ENCODE measurements at places on chromosomes 3 and 15.

DNA sequence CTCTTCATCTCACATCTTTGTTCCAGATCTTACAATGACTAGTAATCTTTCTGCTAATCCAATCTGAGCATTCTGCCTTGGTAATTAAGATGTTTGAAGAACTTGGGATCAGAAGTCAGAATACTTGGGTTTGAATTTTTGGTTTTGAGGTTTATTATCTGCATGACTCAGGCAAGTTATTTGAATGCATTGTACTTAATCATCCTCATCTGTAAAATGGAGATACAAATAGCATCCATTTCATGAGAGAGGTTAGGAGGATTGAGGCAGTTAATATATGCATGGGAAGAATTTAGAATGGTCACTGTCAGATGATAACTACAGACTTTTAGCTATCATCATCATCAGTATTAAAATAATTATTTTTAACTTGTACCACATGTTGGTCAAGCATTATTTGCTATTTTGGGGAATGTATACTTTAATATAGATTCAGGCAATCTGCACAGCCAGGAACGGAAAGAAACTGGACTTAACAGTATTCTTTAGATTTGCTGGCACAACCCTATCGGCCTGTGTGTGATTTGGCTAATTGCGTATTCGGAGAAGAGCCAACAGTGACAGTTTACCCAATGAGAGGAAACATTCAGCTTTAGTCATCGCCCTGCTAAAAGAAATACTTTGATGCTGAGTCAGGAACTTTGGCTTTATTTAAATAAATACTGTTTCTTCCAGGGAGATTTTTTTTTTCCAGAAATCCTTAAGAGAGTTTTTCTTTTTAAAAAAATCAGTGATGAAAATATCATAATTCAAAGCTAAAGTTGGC lies 600.0 kb downstream of the ROBO1 start:
- no peak for DNase-seq

DNA sequence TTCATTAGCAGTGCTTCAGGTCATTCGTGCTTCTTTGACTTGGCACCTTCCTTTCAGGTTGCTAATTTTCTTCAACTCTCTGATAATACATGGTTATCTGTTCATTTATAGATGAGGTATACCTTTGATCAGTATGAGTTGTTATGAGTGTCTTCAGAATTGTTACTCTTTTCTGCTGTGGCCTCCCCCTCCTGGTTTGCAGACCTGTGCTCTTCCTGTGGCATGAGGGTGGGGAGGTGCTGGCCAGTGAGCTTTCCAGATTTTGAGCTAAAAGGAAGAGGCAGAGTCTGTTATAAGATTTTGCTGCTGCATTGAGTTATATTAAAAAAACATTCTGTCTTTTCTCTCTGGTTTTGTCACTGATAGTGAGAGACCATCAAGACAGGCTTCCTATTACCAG lies 30.8 kb upstream of the GOLGA6L9 start:
- no peak for DNase-seq

GRCh38 chr3:160885791-160886286 lies 129.8 kb downstream of the PPM1L start:
- no peak for DNase-seq

DNA sequence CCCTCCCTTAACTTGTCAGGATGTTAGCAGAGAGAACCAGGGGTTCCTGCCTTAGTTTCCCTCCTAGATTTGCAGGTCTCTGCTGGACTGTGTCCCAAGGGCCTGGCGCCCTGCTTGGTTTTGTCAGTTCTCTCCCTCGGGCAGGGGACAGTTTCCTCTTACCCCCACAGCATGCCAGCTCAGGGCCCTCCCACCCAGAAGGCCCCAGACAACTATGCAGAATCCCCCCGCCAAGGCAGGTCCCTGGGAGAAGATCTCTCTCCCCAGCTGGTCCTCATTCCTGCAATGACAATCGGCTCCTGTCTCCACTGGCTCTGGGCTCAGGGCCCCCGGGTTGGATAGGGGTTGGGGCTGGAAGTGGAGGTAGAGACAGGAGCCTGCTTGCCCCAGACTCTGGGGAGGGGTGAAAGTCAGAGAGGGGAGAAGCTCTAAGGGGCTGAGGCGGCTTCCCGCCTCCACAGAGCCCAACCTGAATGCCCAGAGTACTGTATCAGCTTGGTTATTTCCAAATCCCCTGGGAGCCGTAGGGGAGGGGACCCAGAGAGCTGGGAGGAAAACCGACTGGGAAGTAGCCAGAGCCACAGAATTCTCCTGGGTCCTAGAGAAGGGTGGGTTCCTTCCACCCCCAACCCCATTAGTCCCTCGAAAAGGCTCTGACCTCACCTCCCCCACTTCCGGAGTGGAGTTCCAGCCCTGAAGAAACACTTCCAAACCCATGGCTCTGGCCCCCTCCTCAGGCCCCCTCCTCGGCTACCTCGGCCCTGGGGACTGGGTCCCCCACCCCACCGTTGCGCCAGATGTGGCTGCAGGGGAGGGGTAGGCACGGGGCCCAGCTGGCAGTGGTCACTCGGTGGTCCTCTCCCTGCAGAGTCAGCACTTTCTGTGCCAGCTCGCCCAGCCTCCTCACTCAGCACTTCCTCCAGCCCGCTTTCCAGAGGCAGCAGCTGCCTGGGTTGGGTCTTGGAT lies 3.8 kb upstream of the LOXL1 start:
- DNase-seq: no peak

GRCh38 chr15:65923264-65923663 lies 54.0 kb downstream of the RAB11A start:
- DNase-seq: no peak

DNA sequence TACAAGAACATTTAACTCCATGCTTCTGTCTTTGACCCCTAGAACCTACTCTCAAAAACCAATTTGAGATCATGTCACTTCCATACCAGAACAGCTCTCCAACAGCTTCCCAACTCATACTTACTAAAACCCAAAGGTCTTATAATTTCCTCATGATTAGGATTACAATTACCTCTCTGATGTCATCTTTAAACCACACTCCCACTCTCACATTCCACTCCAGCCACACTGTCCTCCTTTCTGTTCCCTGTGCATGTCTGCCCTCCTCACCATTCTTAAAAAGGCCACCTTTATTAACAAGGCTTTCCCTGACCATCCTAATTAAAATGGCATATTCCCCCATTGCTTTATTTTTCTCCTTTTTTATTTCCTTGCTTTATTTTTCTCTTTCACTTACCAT lies 18.9 kb downstream of the PHC3 start:
- DNase-seq: no peak

DNA sequence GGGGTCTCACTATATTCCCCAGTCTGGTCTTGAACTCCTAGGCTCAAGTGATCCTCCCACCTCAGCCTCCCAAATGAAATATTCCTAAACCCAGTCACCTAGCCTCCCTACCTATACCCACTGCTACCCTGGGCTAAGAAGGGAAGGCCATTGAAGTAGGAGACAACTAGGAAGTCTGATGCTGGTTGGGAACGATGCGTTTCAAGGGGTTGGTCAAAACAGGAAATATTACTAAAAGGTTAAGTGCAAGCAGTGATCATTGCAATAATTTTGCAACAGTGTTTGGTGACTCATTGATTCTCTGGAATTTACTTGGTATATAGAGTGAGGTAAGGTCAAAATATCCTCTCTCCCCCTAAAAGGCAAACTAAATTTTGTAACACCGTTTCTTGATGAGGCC lies 4.6 kb upstream of the UQCRC1 start:
- no peak for DNase-seq

GRCh38 chr15:95626501-95627361 lies 703.8 kb upstream of the NR2F2 start:
- DNase-seq: no peak

DNA sequence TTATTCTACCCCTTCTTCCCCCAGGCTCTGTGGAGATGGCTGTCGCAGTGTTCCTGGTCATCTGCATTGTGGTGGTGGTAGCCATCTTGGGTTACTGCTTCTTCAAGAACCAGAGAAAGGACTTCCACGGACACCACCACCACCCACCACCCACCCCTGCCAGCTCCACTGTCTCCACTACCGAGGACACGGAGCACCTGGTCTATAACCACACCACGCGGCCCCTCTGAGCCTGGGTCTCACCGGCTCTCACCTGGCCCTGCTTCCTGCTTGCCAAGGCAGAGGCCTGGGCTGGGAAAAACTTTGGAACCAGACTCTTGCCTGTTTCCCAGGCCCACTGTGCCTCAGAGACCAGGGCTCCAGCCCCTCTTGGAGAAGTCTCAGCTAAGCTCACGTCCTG lies 12.9 kb downstream of the SPINT1 start:
- no peak for DNase-seq

DNA sequence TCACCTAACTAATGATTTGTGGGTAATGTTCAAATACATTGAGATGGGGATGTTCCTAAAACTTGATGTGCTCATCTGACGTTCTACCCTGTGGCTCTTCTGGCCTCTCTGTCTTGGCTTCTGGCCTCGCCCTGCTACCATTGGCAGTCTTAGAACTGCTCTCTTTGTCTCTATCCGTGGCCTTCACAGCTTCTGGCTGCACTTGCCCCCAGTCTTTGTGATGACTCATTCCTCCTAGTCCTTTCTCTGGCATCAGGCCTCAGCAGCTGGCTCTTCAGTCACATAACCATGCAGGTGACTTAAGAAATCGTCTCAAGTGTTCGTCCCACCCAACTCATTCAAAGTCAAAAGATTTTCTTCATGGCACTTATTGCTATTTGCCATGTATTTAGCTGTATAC lies 188.1 kb downstream of the BBX start:
- no peak for DNase-seq

GRCh38 chr3:48662145-48662752 lies 437 bp downstream of the CELSR3 start:
- DNase-seq: no peak

DNA sequence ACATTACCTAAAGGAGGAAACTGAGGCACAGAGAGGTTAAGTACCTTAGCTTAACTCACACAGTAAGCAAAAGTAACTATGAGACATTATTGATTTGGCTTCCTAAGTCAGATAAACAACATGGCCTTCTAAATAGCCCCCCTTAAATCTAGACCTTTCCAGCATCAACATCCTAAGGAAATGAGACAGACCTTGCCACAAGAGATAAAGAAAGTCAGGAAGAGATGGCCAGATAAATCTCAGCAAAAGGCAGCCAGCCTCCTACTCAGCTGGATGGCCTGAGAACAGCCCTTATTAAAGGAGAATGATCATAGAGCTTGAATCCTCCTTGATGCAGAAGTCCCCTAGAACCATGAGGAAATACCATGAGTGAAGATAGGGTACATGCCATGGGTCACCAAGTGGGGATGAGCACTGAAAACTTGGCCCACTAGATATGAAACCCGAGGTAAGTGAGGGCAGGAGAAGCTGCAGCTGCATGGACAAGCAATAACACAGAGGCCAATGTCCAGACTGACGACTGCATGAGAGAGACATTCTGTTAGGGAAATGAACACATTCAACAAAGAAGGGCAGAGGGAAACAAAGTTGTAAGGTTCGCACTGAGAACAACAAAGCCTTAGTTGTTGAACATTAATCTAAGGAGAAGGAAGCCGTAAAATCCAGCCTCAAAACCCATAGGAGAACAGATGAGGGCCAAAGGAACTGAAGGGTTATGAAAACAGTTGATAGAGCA lies 69.6 kb downstream of the ZIC4 start:
- DNase-seq: no peak

GRCh38 chr15:39874890-39875549 lies 45.0 kb downstream of the GPR176 start:
- no peak for DNase-seq

- DNase-seq: no peak
Observed at GRCh38 chr3:175593331-175593730, 734.2 kb downstream of the NAALADL2 start.

DNA sequence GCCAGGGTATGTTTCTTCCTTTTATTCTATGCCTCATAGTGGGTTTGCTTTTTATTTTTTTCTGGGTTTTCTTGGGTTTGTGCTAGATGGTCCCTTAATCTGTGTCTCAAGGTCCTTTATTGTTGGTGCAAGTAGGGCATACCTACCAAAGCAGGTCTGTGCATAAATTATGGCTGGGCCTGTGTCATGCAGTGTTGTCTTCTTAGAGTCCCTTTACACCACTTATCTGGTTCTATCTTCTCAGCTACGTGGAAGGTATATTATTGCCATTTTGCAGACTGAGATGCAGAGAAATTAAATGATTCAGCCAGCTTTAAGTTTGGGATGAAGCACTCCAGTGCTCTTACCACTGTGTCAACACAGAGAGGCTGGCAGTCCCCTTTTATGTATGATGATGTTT lies 293.5 kb upstream of the SOX2 start:
- DNase-seq: no peak

DNA sequence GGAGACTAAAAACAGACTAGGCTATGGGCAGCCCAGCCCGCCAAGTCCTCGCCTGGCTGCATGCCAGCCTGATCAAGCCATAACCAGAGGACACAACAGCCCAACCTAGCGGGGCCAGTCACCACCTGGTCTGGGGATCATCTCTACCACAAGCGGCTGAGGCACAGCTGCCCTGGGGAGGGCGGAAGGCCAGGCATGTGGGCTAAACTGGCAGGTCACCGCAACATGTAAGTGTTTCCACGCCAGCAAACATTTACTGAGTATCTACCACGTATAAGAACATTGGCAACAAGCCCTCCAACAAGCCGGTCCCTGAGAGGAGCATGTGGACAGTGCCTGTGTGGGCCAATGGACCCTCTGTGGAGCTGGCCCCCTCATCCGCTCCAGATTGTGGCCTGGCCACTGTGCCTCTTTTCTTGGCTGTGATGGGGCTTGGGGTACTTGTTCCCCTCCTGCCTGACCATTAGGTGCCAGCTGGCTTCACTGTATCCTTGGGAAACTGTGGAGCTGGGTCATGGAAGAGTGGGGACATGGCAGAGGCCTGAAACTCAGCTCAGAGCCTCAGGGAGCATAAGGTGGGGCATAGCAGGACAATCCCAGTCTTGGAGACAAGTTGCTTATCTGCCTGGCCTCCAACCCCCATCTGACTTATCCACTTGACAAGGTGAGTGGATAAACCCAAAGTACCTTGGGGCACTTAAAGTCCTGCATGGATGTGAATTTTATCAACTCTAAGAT lies 9.0 kb downstream of the UBXN7 start:
- no peak for DNase-seq

DNA sequence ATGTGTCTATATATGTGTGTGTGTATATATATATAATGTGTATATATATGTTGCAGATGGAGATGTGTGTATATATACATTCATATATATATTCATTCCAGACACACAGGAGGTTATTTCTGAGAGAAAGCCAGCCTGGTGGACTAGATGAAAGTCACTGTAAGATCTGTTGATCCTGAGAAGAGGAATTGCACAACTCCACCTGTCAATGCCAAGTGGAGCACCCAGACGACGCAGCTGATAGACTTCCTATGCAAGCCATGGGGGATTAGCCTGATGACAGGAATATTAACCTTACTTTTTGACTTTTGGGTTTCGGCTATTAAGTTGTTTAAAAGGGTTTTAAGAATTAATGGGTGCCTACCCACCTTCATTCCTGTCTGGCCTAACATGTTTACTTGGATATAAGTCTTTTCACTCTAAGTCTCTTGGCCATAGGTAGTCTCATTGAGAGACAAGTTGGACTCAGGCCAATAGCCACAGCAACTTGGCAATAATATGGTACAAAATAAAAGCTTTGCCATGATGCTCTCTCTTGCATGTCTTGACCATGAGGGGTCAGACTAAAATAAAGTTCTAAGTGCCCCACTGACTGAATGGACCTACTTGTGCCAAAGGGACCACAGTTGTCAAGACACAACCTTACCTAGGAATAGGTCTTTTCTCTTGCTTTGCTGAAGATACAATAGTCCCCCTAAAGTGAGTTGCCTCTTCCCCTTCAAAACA lies 35.9 kb upstream of the GOLGA6L2 start:
- no peak for DNase-seq

- no peak for DNase-seq
Observed at GRCh38 chr15:57534281-57534680, 57.4 kb upstream of the MYZAP start.

Data from activated CD8-positive, alpha-beta memory T cell treated with anti-CD3 and anti-CD28 coated beads for 1 hour (primary cell).